Activated B cell treated with CpG ODN at 0.5 μM for 24 hours (primary cell): ENCODE measurements at places on chromosomes 5 and 9. TPM values are rescaled to one million over a fixed set of nuclear protein-coding genes. Genes with fewer than 3 reads are reported as not detected.

DIPK1B gene
- 1.5 and 2.2 TPM in 2 replicates for total RNA-seq

ELL2 gene
- 52.9 and 56.0 TPM in 2 replicates for total RNA-seq

SLC27A6 gene
- total RNA-seq, result not detected in 2 replicates

SYK gene
- total RNA-seq, result 222 and 237 TPM in 2 replicates

INSYN2B gene
- not detected in 2 replicates for total RNA-seq

PPP3R2 gene
- not detected in 2 replicates for total RNA-seq

SGCD gene
- not detected in 2 replicates for total RNA-seq

PRR16 gene
- total RNA-seq, result 0.15 and 0.29 TPM in 2 replicates

PAEP gene
- total RNA-seq, result not detected in 2 replicates

CRHBP gene
- 0.27 TPM in 1 of 2 replicates, not detected in the other for total RNA-seq

DMGDH gene
- total RNA-seq, result not detected in 2 replicates

NREP gene
- 12.6 and 14.7 TPM in 2 replicates for total RNA-seq

PSD2 gene
- total RNA-seq, result not detected in 2 replicates

RUFY1 gene
- total RNA-seq, result 83.0 and 95.8 TPM in 2 replicates

BTNL8 gene
- total RNA-seq, result not detected in 2 replicates

DBH gene
- total RNA-seq, result not detected in 2 replicates

RHOBTB3 gene
- 3.3 and 5.0 TPM in 2 replicates for total RNA-seq

MINAR2 gene
- total RNA-seq, result not detected in 2 replicates

POU5F2 gene
- 2.1 and 2.9 TPM in 2 replicates for total RNA-seq

DAB2 gene
- total RNA-seq, result not detected in 2 replicates

IL17B gene
- total RNA-seq, result not detected in 2 replicates

CDH18 gene
- total RNA-seq, result not detected in 2 replicates

SHROOM1 gene
- total RNA-seq, result 1.5 and 2.4 TPM in 2 replicates

FOXD4 gene
- 0.55 and 0.61 TPM in 2 replicates for total RNA-seq

EMB gene
- total RNA-seq, result 70.2 and 72.1 TPM in 2 replicates

MRPL41 gene
- 26.0 and 32.9 TPM in 2 replicates for total RNA-seq

NPR2 gene
- total RNA-seq, result 4.4 and 4.6 TPM in 2 replicates

SPATA31E1 gene
- total RNA-seq, result not detected in 2 replicates

GDA gene
- 0.18 TPM in 1 of 2 replicates, not detected in the other for total RNA-seq

LAMC3 gene
- total RNA-seq, result not detected in 2 replicates

CCL28 gene
- 10.7 and 11.6 TPM in 2 replicates for total RNA-seq

GTF3C5 gene
- total RNA-seq, result 53.6 and 56.6 TPM in 2 replicates

SOX30 gene
- total RNA-seq, result 0.37 and 0.47 TPM in 2 replicates

DNAI1 gene
- not detected in 2 replicates for total RNA-seq

ARL10 gene
- 10.9 and 14.3 TPM in 2 replicates for total RNA-seq

TRPM3 gene
- not detected in 2 replicates for total RNA-seq

ENTREP1 gene
- not detected in 2 replicates for total RNA-seq

CORO2A gene
- 0.59 and 0.78 TPM in 2 replicates for total RNA-seq

NIM1K gene
- total RNA-seq, result 0.39 and 0.51 TPM in 2 replicates

GOLGA2 gene
- total RNA-seq, result 46.0 and 53.5 TPM in 2 replicates

ELOVL7 gene
- 0.32 and 0.69 TPM in 2 replicates for total RNA-seq

IL7R gene
- total RNA-seq, result 1.9 and 3.0 TPM in 2 replicates

CDC25C gene
- 0.42 TPM in 1 of 2 replicates, not detected in the other for total RNA-seq

NPR3 gene
- not detected in 2 replicates for total RNA-seq

SMIM33 gene
- total RNA-seq, result not detected in 2 replicates
